ENCODE measurements at places on chromosomes 7 and 10. TPM values are rescaled to one million over a fixed set of nuclear protein-coding genes. Genes with fewer than 3 reads are reported as not detected.

ADARB2 gene
- not detected for total RNA-seq

CDHR1 gene
- total RNA-seq: 1.1 TPM

SPDYE11 gene
- total RNA-seq: not detected

GATA3 gene
- 3.4 TPM for total RNA-seq

PTPRZ1 gene
- 4.8 TPM for total RNA-seq

CUZD1 gene
- 0.16 TPM for total RNA-seq

ADAMTS14 gene
- 0.44 TPM for total RNA-seq

H2BK1 gene
- not detected for total RNA-seq

BBIP1 gene
- total RNA-seq: 21.5 TPM

WASL gene
- 22.2 TPM for total RNA-seq

BHLHA15 gene
- not detected for total RNA-seq

UCN3 gene
- not detected for total RNA-seq

GLI3 gene
- 3.1 TPM for total RNA-seq

NUTM2A gene
- total RNA-seq: 2.7 TPM

CTAGE8 gene
- total RNA-seq: not detected

OR2A12 gene
- total RNA-seq: not detected

HEPACAM2 gene
- not detected for total RNA-seq

CH25H gene
- 2.1 TPM for total RNA-seq

ZFYVE27 gene
- total RNA-seq: 14.7 TPM

CRYGN gene
- total RNA-seq: not detected

TMEM273 gene
- total RNA-seq: 7.9 TPM

FAM25A gene
- total RNA-seq: not detected

TLL2 gene
- 8.6 TPM for total RNA-seq

KLF14 gene
- total RNA-seq: 0.11 TPM

WAPL gene
- total RNA-seq: 19.7 TPM

SMO gene
- total RNA-seq: 3.8 TPM

TAS2R4 gene
- total RNA-seq: 0.67 TPM

DEPP1 gene
- total RNA-seq: 31.9 TPM

NRBF2 gene
- total RNA-seq: 13.8 TPM

ELOVL3 gene
- total RNA-seq: not detected

ATRNL1 gene
- total RNA-seq: 3.1 TPM

SLC26A4 gene
- 0.45 TPM for total RNA-seq

HOXA11 gene
- not detected for total RNA-seq

HYAL4 gene
- total RNA-seq: 0.43 TPM

AGMO gene
- total RNA-seq: 0.25 TPM

OR9A4 gene
- not detected for total RNA-seq

NUDCD3 gene
- total RNA-seq: 105 TPM

SRRM3 gene
- 4.9 TPM for total RNA-seq

STK32C gene
- total RNA-seq: 5.5 TPM

GRID2IP gene
- total RNA-seq: not detected

HOXA7 gene
- total RNA-seq: not detected

TMEM236 gene
- 3.2 TPM for total RNA-seq

LIPN gene
- total RNA-seq: not detected

ZNF716 gene
- not detected for total RNA-seq

CALML5 gene
- total RNA-seq: not detected

CDK6 gene
- 13.7 TPM for total RNA-seq

NAT16 gene
- total RNA-seq: not detected

Measured in heart left ventricle (tissue), 16 donors.